T1000 (cell line): ENCODE measurements at places on chromosomes 16 and 17.
A peak's percentile ranks its signal among the peaks of the same experiment; 100 is the strongest.

GRCh38 chr16:88539261-88539651 is 30.9 kb upstream of the ZC3H18 start:
- no peak for DNase-seq

DNA sequence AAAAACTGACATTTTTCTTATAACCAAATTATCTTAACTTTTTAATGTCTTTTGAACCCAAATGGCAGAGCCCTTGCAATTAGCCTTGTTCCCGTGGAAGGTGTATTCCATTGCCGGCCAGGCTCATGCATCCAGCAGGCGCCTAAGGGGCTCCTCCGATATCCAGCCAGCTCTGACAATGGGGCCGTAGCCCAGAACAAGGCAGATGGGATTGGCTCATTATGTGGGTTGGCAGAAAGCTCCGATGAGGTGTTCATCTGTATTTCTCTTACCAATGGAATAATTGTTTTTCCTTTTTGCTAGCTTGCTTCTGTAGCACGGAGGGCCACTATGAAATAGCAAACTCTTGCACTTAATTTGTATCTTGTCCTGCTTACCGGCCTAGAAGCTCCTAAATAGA is 208.2 kb upstream of the CHMP6 start:
- no peak for DNase-seq

GRCh38 chr17:68468334-68468733 is 11.0 kb upstream of the WIPI1 start:
- DNase-seq, result no peak

- DNase-seq, result no peak
Measured at GRCh38 chr16:66519482-66520373, 30.2 kb downstream of the TK2 start.

- no peak for DNase-seq
Measured at GRCh38 chr16:15459791-15460190, 25.4 kb downstream of the BMERB1 start.

- no peak for DNase-seq
Measured at GRCh38 chr17:40499551-40500189, 1.8 kb downstream of the TNS4 start.

DNA sequence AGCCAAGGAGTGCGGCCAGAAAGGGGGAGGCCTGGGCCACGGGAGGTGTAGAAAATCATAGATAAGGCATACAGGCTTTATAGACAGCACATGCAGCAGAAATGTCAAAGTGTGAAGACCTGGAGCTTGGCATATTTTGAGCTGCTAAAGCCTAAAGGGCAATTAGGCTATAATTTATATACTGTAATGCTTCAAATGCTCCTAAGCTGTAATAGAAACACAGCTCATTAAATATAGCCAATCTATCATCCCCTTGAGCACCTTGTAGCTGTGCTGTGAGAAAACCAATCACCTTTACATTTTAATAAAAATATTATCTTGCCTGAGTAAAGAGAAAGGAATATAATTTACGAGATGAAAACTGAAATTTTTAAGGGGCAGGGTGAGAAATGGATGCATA is 97.9 kb upstream of the NOG start:
- no peak for DNase-seq

- DNase-seq, result peak; percentile 44
Measured at GRCh38 chr17:50952013-50952412, 85.9 kb upstream of the TOB1 start.

- peak; percentile 51 for DNase-seq
Measured at GRCh38 chr16:67150833-67151396, at the start of gene B3GNT9. Gene B3GNT9, minus strand, starts transcription at chr16:67150998. Its CDS starts 513 bp downstream, at chr16:67150485.

GRCh38 chr16:15907863-15908478 is 19.6 kb upstream of the CEP20 start:
- DNase-seq, result peak; percentile 10

GRCh38 chr16:53953336-53953735 is 249.4 kb downstream of the FTO start:
- no peak for DNase-seq

DNA sequence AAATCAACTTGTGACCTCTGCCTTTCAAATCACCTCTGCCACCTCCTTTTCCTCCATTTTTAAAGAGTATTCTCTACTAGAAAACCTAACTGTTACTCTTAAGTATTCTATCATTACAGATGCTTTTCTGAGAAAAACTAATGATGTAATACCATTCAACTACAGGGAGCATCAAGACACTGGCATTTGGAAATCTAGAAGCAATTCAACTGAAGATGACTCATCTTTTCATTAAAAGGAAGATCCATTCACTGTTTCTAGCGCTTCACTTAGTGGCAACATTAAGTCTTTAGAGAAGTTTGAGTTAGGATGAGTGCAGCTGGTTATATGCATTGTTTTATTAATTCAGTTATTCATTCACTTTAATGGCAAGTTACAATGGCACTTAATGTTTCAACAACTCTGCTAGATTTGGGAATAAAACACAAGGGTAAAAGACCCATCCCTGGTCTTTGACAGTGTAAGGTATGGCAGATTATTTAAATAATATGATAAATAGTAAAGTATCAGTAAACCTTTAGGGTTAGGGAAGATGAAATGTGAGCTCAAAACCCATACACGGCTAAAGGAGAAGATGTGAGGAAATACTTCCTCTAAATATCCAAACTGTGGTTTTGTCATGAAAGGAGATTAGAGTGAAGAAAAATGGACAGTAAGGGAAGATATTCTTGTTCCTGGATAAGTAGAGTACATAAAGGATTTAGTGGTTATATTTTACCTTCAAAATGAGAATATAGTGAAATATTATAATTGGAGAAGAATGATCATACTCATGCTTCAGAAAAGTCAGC is 61.7 kb downstream of the KCNJ2 start:
- no peak for DNase-seq

GRCh38 chr16:49833796-49834530 is 21.9 kb downstream of the ZNF423 start:
- no peak for DNase-seq

GRCh38 chr16:83989300-83989699 is 21.3 kb downstream of the NECAB2 start:
- no peak for DNase-seq

GRCh38 chr16:5215901-5216300 is 118.3 kb upstream of the EEF2KMT start:
- no peak for DNase-seq

- DNase-seq, result no peak
Measured at GRCh38 chr16:17305694-17306093, 165.1 kb downstream of the XYLT1 start.

DNA sequence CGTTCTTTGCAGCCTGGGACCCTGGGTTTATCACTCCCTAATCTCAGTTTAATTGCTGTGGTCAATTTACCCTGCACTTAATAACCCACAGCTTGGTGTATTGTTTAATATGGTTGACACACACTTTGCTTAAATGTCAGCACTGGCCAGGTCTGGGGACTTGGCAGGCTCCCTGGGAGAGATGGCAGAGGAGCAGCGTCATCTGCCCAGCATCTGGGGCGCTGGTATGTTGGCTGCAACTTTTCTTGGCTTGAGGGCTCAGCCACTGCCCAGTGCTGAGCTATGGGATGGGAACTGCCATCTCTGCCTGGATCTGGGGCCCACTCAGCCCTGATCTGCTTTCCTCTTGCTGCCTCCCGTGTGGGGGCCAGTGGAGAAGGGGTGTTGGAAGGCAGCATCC is 115.7 kb upstream of the IRX3 start:
- DNase-seq, result peak; percentile 24

DNA sequence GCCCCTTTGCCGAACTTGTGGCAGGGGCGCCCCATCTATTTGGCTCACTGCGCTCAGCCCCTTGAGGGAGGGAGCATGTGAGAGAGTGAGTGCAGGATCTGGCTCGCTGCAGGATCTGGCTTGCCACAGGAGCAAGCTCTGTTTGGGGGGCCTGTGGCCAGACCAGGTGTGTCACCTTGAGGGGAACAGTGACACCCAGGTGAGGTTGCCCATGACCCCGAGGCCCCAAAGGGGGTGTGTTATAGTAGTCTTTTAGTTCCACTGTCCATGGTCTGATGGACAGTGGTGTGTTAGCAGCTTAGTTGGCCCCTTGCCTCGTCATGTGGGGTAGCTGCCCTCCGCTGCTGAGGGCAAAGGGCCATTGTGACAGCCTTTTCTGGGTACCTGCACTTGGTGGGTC is 41.6 kb downstream of the CCDC42 start:
- no peak for DNase-seq

DNA sequence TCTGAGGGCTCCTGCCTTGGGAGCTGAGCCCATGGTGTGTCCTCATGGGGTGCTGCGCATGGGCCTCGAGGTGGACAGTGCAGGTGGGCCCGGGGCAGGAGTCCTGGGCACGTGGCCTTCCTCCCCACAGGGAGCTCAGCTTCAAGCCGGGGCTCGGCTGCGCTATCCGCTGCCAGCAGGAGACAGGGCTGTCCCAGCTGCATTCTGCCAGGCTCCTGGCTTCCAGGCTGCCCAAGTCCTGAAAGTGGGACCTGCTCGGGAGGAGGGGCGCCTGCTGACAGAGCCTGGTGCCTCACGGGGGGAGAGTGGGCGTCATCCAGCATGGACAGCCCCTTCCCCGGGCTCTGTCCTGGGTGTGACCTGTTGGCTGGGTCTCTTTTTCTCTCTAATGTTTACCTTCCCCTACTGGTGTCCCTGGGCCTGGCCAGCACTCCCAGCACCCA is 7.1 kb downstream of the TRAF7 start:
- DNase-seq, result no peak

DNA sequence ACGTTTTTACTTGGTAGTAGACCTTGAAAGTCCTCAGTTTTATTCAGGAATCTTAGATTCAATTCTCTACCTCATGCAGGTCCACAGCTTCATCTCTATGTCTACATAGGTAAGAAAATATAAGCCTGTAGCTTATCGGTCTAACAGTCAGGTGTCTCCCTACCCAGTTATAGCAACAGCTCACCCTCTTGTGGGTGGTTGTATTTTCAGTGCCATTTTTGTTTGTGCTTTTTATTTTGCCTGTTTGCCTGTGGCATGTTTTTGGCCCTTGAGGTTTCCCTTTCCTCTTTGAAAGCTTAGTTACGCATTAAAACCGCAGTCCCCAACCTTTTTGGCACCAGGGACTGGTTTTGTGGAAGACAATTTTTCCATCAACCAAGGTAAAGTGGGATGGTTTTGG is 23.6 kb upstream of the WIPI1 start:
- no peak for DNase-seq

DNA sequence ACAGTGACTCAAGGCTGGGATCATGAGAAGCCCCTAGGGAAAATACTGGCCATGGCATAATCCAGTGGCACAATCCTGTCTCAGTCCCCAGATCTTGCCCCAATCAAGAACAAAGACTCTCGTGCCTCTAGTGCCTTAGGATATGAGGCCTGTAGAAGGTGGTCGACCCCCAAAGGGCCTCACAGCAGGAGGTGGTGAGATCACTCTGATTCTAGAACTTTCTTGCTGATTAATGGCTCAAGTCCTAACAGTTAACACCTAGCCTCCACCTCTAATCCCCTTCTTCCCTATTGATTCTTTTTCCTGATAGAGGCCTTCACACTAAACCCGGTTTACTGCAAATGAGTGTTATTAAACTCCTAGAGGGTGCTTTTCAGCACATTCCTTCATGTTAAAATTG is 176.8 kb downstream of the CCDC182 start:
- DNase-seq, result no peak

GRCh38 chr17:55448681-55449080 is 27.0 kb upstream of the MMD start:
- no peak for DNase-seq

DNA sequence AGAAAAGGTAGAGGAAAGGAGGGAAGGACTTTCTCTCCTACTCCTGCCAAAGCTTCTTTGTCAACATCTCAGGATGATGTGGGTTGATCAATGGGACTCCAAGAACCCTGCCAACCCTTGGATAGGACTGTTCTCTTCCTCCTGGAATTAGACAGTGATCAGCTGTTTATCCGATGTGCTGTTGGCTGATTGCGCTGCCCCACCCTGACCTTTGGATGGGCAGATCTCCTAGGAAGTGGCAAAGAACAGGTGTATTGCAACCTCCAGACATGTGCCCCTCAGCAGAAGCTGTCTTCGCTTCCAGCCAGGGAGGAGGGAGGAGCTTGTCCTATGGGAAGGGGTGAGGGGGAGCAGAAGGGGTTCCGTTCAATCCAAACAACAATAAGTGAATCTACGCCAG is 30.5 kb downstream of the SLC5A11 start:
- no peak for DNase-seq

DNA sequence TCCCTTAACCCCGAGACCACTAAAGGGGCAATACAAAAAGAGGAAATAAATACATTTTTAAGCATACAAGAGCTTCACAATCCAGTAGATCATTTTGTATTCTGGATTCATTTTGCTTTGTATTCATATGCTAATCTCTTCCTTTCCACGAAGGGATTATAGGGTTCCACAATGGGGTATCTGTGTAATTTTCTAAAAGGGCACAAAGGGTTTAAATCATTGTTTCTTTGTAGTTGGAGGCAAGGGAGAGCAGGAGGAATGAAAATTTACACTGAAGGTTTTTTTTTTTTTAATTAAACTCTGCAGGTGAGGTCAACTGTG is 592 bp upstream of the NUFIP2 start:
- DNase-seq, result no peak

GRCh38 chr16:69351309-69352027 is at the start of gene TMED6:
Gene TMED6, minus strand, starts transcription at chr16:69351786. Its CDS starts 33 bp downstream, at chr16:69351753.
- DNase-seq, result no peak

- DNase-seq, result no peak
Measured at GRCh38 chr17:19290066-19290705, 53.0 kb downstream of the EPN2 start.

DNA sequence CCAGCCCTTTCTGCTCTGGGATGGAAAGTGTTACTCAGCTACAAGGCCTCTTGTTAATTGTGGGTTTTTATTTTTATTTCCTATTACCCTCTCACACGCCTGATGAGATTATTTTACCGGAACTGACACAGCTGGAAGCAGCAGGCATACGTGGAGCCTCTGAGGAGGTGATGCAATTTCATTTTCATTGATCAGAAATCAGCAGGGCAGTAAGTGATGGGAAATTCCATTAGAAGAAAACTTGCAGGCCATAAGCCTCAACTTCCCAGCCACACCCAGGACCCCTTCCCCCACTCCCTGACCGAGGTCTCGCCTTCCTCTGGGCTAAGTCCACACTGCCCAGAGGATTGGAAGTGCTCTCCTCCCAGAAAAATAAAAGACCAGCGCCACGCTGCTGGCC is 69.7 kb downstream of the ZFHX3 start:
- no peak for DNase-seq

DNA sequence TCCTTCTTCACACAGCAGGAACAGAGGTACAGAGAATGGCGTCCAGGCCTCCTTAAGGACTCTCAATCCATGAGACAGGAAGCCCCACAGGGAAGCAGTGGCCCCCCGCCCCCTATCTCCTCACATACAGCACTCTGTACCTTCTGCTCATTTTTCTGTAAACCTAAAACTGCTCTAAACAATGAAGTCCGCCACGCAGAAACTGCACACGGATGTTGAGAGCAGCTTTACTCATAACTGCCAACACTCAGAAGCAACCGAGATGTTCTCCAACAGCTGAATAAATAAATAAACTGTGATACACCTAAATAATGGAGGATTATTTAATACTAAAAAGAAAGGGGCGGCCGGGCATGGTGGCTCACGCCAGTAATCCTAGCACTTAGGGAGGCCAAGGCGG is 9.9 kb downstream of the TBC1D16 start:
- no peak for DNase-seq

DNA sequence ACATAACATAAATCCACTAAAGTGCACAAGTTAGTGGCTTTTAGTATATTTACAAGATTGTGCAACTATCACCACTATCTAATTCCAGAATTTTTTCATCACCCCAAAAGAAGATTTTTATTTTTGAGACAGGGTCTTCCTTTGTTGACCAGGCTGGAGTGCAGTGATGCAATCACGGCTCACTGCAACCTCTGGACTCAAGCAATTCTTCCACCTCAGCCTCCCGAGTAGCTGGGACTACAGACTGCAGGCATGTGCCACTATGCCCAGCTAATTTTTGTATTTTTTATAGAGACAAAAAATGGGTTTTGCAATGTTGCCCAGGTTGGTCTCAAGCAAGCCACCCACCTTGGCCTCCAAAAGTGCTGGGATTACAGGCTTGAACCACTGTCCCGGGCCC is 15.1 kb downstream of the DRC7 start:
- no peak for DNase-seq
